ENCODE measurements at places on chromosomes 2 and 18.

DNA sequence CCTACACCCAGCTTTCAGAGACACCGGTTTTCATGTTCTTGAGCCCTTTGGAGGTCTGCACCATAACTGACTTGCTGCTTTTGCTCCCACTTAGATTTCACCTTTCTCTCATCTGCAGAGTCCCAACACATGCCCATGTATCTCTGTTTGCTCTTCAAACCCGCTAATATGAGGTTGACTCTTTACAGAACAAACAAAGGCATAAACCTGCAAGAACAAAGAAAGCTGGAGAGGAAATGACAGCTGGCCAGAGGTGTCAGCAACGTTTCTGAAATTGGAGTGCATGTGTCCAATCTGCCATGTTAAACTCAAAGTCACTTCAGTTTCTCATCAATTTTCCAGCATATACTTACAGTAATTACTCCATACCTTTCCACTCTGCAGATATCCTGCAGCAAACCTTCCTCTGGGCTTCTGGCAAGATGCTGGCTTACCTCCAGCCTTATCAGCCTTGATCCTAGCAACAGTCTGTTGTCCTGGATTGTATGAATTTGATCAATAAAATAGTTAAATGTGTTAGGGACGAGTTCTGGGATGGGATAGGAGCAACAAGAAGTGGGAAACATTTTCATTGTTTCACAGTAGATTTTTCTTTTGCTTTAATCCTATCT lies 157.4 kb downstream of the FHOD3 start:
- no peak for DNase-seq

GRCh38 chr2:112671801-112672200 lies 26.1 kb downstream of the SLC20A1 start:
- no peak for DNase-seq

GRCh38 chr2:108884619-108885018 lies 98.0 kb downstream of the CCDC138 start:
- no peak for DNase-seq

DNA sequence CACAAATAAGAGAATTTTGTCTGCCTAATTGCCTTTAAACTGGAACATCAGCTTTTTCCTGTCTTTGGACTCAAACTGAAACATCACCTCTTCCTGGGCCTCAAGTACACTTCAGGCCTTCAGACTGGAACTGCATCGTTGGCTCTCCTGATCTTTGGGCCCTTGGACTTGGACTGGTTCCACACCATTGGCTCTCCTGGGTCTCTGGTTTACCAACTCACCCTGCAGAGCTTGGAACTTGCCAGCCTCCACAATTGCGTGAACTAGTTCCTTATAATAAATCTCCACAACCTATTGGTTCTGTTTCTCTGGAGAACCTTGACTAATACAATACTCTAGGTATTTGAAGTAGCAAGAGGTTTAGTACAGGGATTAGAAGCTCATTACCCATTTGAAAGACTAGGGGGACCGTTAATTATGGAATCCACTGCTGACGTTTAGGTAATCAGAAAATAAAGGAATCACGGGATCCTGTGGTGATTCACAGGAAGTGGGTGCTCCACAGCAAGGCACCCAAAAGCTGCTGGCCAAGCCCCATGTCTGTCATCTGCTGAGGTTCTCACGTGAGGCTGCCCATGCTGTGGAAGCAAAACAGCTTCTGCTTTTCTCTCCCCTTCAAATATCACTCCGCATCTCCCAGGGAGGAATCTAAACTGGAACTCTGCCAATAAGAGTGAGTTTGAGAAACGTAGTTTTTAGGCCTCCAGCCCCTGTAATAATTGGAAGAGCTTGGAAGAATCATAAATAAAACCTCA lies 20.0 kb upstream of the SGPP2 start:
- DNase-seq: no peak

DNA sequence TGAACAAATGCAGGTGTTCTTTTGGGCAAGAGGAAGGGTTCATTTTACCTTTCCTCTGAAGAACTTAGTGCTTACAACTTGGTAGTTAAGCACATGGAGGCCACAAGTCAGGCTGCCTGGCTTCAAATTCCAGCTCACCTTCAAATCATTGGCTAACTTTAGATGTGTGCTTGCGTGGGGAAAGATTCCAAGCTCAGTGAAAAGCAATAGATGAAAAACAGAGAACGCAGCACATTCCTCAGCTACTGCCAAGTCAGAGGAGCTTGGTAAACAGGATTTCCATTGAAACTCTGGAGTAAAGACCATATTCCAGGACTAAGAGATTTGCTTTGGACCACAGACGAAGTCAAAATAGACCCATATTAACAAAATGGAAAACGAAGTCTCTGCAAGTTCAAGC lies 96.3 kb upstream of the ASB18 start:
- DNase-seq: no peak

DNA sequence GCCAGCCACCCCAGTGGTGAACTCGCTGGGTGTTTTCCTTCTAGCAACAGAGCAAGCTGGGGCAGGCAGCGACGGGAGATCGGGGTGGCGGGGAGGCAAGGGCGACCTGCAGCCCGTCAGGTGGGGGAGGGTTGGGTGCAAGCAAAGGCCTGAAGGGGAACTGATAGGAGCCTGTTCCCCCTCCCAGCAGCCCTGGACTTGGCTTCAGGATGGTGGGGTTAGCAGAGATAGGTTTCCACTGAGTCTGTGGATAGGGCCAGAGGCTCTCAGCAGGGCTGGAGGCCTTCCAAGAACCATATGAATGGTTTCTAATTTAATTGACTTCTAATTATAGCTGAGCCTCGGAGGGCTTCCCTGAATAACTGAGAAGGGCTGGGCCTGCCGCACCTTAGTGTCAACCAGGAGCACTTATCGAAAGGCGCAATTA lies 55.3 kb downstream of the EDAR start:
- DNase-seq: no peak

DNA sequence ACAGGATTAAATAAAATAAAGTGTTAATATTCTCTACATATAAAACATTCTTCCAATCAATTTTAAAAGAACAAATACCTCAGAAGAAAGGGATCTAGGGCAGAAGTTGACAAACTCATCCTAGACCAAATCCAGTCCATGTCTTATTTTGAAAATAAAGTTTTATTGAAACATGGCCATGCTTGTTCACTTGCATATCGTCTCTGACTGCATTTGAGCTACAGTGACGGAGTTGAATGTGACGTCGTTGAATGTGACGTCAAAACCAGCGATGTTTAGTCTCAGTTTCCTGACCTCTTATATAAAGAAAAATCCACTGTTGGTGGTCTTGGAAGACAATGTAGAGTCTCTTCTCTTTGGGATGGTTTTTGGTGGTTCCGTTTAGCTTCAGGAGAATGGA lies 33.6 kb downstream of the GREB1L start:
- DNase-seq: no peak

- DNase-seq: no peak
These were observed 318.7 kb upstream of the ID2 start for GRCh38 chr2:8363161-8363560.

DNA sequence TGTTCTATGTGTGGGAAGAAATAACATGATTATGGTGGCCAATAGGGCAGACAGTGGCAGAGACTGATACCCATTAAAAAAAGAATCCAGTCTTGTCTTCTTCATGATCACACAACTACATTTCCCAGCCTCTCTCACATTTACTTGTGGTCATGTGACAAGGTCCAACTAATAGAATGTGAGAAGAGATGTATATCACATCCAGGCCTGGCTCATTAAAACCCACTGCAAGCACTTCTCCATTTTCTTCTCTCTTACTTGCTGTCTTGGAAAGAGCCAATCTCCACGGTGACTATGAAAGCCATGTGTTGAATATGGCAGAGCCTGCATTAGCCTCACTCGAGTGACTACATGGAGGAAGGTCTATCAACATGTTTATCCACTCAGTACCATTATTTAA lies 306.2 kb upstream of the ZEB2 start:
- DNase-seq: no peak

GRCh38 chr2:236636261-236636660 lies 66.6 kb downstream of the ACKR3 start:
- DNase-seq: no peak

- no peak for DNase-seq
These were observed 211.9 kb upstream of the VRK2 start for GRCh38 chr2:57834666-57835065.

- no peak for DNase-seq
These were observed 101.1 kb downstream of the TRABD2A start for GRCh38 chr2:84779781-84780180.

DNA sequence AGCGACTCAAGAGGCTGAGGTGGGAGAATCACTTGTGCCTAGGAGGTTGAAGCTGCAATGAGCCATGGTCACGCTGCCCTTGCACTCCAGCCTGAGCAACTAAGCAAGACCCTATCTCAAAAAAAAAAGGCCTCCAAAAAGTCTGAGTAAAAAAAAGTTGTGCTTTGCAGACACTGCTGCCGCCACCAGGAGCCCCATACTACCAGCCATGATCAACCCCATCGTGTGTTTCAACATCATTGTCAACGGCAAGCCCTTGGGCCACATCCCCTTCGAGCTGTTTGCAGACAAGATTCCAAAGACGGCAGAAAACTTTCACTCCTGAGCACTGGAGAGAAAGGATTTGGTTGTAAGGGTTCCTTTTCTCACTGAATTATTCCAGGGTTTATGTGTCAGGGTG lies 137.1 kb downstream of the INO80D start:
- DNase-seq: no peak

GRCh38 chr18:62332431-62332830 lies 7.3 kb downstream of the TNFRSF11A start:
- DNase-seq: no peak

DNA sequence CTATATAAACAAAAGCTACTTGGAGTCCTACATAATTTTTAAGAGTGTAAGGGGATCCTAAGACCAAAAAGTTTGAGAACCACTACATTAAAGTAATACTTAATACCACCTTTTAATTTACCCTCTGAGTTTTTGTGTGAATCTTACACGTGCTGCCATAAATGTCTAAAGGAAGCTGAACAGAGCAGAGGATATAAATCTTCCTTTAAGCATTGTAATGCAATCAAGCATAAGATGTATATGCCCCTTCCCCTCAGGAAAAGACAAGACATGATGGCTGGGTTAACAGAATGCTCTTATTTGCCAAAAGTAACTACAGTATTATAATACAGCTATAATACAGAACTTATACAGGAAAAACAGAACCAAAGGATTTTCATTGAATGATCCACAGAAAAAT lies 2.9 kb downstream of the ESCO1 start:
- no peak for DNase-seq

- no peak for DNase-seq
These were observed 503 bp downstream of the ANXA4 start for GRCh38 chr2:69742322-69742952.

- DNase-seq: no peak
These were observed 38.7 kb downstream of the ZC3H8 start for GRCh38 chr2:112216167-112216566.

DNA sequence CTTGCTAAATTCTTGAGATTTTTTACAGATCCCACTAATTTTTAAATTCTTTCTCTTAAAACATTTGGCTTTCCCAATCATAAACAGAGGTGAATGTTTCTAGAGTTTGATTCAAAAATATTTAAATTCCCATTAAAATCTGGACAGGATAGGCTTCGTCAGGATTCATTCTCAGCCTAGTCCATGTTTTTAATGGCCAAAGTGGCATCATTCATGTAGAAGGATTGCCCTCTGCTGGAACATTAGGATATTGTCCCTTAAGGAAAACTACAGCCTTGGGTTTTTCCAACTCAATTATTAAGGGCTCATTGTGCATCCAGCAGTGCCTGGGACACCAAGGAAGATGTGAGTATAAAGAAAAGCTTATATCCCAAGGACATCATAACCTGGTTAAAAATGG lies 71.7 kb downstream of the TPGS2 start:
- no peak for DNase-seq

GRCh38 chr2:8049176-8049575 lies 632.7 kb upstream of the ID2 start:
- no peak for DNase-seq

DNA sequence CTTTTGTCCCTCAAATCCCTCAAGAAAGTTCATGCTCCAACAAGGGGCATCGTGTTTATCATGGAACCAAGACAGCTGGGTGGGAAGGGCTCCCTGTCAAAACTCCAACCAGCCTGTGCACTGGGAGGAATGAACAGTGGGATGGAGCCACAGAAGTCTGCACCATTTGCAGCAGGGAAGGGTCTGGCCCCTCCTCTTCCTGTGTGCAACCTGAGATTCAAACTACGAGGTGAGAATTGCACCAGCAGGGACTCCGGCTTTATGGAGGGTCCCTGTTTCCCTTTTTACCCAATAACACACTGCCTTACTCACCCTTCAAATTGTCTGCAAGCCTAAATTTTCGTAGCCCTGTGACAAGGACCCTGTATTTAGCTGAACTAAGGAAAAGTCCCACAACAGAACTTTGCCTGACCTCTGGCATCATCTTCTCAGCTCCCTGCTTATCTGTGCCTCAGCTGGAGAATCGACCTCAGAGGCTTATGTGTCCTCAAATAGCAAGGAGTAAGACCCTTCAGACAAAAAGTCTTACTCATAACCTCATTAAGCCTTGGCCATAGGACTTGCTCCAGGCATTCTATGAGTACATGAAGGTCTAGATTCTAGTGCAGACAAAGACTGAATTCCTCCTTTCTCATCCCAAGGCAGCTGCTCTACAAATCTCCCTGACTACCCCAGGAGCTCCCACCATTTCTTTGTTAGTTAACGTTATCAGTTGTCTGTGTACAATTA lies 178.3 kb upstream of the SERPINE2 start:
- no peak for DNase-seq

DNA sequence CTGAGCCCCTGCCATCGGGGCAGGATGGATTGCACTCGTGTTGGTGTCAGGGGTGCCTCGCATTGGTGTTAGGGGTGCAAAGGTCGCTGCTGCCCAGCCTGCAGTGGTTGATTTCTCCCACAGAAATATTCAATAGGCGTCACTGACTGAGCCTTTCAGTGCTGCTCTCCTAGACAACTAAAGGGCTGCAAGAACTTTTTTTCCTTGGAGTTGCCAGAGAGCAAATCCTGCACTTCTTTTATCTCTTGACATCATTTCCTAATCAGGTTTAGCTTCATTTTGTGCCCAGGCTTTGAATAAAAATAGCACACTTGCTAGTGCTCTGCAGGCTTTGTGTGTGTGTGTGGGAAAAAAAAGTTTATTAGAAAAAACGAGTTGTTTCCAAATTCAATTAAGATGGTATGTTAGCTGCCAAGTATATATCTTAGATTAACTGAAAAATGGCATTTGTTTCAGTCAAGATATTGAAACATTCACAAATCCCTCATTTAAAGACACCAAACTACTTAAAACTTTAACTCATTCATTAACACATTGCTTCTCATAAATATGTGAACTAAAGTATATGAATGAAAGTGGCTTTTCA lies 125.6 kb downstream of the SOCS6 start:
- DNase-seq: no peak

DNA sequence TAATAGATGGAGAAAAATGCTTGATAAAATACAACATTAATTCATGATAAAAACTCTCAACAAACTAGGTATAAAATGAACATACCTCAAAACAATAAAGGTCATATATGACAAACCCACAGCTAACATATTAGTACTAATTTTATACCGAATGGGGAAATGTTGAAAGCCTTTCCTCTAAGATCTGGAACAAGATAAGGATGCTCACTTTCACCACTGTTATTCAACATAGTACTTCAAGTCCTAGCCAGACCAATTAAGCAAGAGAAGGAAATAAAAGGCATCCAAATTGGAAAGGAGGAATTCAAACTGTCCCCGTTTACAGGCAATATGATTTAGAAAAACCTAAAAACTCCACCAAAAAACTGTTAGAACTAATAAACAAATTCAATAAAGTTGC lies 61.5 kb upstream of the CTIF start:
- DNase-seq: no peak

GRCh38 chr2:26696351-26696816 lies 3.9 kb downstream of the KCNK3 start:
- no peak for DNase-seq

Measured in stimulated activated CD4-positive, alpha-beta T cell treated with anti-CD3 and anti-CD28 coated beads, Interleukin-4, amount 100 ng/mL, for 24 hours (primary cell).